ENCODE measurements at places on chromosomes 1 and 21.

DNA sequence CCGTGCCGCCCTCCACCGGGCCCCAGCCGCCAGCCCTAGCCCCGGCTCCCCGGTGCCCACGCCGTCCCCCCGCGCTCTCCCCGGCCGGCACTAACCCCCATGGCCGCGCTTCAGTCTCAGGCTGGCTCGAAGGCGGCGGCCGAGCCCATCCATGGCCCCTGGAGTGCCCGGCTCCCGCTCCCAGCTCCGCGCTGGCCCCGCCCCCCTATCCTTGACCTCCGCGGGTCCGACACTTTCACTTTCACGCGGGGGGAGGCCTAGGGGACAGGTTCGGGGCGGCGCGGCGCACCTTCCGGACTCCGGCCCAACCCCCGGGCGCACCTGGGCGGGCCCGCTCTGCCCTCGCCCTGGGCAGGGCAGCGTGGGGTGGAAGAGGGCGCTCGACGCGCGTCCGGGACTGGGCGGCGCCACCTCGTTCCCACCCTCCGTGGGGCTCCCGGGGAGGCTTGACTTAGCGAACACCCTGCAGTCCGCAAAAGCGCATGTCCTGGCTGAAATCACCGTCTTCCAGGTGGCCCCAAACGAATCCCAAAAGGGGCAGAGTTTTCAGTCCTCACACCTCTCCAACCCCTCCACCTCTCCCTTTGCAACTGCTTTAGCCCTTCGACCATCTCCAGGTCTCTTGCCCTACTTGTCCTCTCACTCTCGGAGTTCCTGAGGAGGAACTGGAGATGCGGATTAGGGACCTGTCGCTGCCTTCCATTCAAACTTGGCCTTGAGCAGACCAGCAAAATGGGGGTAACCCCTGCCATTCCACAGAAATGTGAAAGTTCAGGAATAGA, 3.9 kb upstream of the DENND2D start:
- DNase-seq, result peak; percentile 68

DNA sequence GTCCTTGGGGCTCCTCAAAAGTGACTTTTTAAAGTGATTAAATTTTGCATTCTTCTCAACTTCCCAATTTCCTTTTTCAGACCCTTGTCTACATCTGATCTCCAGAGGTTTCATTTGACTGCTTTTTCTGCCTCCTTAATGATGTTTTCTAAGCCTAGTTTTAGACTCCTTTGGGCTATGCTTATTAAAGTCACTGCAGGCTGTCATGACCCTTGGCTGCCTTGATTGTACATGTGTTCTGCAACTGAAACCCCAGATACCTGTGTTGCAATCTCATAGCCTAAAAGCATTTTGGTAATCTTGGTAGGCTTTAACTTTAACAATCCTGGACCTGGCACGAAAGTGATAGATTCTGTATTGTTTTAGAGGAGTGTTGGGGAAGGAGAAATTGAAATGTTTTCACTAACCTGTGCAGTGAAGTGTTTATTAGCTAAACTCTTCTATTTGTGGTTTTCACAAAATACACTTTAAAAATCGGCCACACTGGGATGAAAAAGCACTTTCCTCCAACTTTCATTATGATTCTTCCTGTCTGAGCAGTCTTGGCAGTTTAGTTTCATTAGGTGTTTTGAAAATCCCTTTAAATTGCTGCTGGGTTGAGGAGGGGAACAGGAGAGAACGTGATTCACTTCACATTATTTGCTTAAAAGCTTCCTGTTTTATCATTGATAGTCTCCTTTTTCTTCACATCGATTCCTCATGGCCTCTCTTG, 4.9 kb downstream of the MACO1 start:
- DNase-seq, result no peak

DNA sequence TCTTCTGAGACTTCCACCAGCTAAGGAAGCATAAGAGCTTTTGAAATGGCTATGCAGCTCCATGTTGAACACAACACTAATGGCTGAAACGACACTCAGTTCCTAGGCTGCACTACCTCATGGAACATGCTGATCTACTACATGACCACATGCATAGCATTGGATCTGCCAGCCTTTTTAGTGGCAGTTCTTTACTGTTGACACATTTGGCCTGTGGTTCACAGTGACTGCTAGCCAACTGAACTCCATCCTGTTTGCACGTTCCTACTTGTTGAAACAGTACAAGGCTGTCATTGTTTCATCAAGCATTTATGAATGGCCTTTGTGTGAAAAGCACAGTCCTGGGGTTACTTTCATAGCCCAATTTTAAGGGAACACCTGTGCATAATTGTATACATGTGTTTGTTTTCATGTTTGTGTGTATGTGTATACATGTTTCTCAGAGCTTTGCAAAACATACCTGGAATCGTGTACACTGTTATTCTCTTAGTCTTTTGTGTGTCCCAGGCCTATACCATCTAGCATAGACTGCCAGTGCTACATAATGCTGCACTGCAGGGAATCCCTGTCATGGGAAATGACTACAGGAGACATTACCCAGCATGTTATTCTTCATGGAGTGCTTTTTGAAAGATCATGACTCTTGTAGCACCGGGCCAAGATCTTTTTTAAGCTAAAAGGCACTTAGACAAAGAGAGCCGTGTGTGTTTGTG, 179.6 kb upstream of the ESRRG start:
- no peak for DNase-seq

GRCh38 chr1:93111065-93111464, 32.0 kb downstream of the MTF2 start:
- no peak for DNase-seq

- DNase-seq, result no peak
Measured at GRCh38 chr1:2983706-2984398, 37.4 kb upstream of the ACTRT2 start.

DNA sequence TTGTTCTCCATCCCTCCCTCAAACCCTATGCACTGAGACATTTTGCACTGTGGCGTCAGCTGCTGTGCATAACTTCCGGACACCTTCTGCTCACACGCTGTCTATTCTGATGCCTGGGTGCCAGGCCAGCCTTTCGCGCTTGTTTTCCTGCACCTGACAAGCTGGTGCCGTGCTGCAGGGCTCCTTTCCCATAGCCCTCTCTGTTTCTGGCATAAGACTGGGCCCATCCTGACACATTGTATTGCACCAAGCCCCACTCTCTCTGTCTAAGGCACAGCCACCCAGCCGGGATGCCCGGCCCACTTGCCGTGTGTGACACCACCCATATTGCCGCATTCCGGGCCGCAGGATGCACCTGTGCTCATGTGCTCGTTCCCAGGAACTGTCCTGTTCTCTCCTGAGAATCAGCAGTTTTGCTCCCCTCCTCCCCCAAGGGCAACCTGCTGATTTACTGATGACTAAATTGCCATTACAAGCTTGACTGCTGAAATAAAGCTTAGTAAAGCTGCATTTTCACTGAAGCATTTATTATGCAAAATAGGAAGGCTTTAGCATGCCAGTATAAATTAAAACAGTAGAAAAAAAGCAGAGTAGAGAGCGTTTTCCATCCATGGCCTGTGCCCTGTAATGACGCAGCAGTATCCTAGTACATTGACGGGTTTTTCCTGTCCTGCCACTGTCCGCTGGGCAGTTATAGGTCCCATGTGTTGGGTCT, 88.0 kb downstream of the CD247 start:
- DNase-seq, result no peak

DNA sequence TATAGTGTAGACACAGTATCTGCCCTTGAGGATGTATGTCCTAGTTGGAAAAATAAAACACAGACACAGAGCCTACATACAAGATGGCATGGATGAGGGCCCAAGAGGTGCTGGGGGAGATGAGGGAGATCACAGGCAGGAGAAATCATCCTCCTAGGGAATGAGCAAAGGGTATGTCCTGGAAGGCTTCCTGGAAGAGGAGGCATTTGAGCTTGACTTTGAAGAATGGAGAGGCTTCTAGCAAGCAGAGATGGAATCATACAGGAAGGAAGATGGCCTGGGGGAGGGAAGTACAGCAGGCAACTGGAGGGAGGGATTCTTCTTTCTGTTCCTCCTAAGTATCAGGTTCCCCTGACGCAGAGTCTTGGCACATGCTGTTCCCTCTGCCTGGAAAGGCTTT, 103.3 kb downstream of the LACTBL1 start:
- no peak for DNase-seq

GRCh38 chr1:150529017-150529416, 13.5 kb downstream of the FALEC start:
- DNase-seq, result no peak

DNA sequence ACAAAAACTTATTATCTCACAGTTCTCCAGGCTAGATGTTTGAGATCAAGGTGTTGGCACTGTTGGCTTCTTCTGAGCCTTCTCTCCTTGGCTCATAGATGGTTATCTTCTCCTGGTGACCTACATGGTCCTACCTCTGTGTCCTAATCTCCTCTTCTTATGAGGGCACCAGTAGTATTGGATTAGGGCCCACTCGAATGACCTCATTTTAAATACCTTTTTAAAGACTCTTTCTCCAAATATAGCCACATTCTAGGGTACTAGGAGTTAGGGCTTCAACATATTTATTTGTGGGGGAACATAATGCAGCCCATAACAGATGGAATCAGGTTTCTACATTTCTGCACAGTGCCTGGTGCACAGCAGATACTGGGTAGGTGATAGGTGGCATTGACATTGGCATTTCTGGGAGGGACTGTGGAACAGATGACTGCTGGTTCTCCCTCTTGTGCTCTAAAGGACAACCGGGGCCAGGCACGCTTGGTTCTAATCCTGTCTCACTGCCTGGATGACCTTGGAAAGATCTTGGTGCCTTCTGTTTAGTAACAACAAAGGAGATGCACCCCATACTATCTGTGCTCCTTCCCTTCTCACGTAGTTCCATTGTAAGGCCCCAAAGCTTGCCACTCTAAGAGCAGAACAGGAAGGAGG, 140.3 kb downstream of the PLPP3 start:
- DNase-seq, result no peak

DNA sequence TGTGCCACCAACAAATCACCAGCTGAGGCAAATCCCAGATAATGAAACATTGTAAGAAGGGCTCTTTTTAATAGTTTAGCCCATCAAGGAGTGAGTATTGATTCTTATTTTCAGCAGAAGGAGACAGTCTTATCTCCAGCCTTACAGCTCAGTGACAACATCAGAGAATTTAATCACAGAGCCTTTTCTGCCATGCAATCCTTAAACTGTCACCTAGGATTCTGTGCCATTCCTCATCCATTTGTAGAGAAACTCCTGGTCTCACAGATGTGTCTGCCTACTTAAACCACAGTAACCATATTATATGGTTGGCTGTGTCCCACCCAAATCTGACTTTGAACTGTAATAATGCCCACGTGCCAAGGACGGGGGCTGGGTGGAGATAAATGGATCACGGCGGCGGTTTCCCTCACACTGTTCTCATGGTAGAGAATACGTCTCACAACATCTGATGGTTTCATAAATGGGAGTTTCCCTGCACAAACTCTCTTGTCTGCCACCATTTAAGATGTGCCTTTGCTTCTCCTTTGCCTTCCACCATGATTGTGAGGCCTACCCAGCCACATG, 217.7 kb downstream of the RERE start:
- DNase-seq, result no peak

GRCh38 chr1:1004780-1005697, 5.1 kb upstream of the HES4 start:
- no peak for DNase-seq

DNA sequence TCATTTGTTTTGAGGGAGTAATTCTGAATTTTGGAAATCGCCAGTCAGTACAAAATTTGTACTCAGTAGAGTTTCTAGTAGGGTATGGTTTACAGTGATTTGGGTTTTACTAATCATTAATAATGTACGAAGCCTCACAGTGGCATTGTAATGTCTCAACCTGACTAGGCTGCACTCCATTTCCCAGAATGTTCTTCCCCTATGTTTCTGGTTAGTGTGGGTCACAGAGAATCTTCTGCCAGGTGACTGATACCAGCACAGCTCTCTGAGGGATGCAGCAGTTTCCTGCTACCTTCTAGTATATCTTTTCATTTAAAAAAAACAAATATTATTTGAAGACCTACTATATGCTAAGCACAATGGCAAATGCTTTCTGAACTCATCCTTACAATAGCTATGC, 112.9 kb downstream of the PTPN14 start:
- DNase-seq, result no peak

- no peak for DNase-seq
Measured at GRCh38 chr1:54565113-54565501, 17.1 kb downstream of the ACOT11 start.

GRCh38 chr1:6470132-6471085, 4.4 kb upstream of the TNFRSF25 start:
- no peak for DNase-seq

GRCh38 chr1:45620588-45621500, 3.0 kb downstream of the CCDC17 start:
- DNase-seq, result no peak

- DNase-seq, result no peak
Measured at GRCh38 chr1:224759681-224760091, 143.6 kb downstream of the CNIH3 start.

- no peak for DNase-seq
Measured at GRCh38 chr1:69527273-69527672, 40.4 kb upstream of the LRRC7 start.

DNA sequence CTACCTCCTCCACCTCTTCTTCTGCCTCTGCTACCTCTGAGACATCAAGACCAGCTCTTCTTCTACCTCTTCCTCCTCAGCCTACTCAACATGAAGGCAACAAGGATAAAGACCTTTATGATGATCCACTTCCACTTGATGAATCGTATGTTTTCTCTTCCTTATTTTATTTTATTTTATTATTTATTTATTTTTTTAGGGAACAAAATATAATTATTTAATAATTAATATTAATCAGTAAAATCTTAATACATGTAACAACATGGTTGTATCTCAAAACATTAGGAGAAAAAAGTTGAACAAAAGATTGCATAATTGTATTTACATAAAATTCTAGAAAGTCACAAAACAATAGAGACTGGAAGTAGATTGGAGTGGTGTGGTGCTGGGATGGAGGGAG, 13.1 kb upstream of the HRNR start:
- DNase-seq, result no peak

- no peak for DNase-seq
Measured at GRCh38 chr1:193555662-193556441, 369.4 kb upstream of the B3GALT2 start.

- no peak for DNase-seq
Measured at GRCh38 chr1:212612041-212612961, 3.7 kb downstream of the ATF3 start.

- no peak for DNase-seq
Measured at GRCh38 chr1:235913311-235913710, 46.6 kb upstream of the LYST start.

DNA sequence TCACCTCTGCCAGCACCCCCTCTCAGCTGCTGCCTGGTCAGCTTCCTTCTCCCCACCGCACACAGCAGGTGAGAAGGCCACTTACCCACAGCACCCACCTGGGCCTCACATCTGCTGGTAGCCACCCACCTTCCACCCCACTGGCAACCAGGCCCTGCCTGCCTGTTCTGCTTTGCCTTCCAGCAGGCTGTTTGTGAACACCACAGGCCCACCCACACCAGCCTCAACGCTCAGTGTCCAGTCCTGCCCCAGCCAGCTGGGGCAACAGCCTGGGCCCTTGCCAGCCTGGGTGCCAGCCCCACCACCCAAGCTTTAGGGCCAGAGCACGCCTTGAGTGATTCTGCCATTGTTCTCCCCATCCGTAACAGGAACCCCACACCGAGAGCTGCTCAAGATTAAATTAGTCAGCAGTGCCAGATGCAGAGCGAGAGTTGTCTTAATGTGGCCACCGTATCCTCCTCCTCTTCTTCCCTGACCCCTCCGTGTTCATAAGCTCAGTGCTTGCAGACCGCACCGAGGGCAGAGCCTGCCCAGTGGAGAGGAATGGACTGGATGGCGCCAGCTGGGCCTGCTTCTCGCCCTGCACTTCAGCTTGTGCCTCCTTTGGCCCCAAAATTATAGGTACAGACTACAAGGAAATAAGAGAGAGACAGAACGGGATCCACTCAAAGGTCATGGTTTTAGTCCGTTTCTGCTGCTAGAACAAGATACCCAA, 120.3 kb upstream of the COL6A1 start:
- no peak for DNase-seq

- DNase-seq, result no peak
Measured at GRCh38 chr1:70075761-70076160, 129.6 kb downstream of the LRRC40 start.
